ENCODE measurements at places on chromosomes 2 and 18.
A peak's percentile ranks its signal among the peaks of the same experiment; 100 is the strongest.

- DNase-seq = peak; percentile 24
Measured at GRCh38 chr2:47429795-47430194, 26.8 kb downstream of the MSH2 start.

GRCh38 chr2:85954192-85954589 lies 65.4 kb upstream of the ST3GAL5 start:
- DNase-seq = no peak

- DNase-seq = no peak
Measured at GRCh38 chr2:63667132-63667700, 78.5 kb downstream of the MDH1 start.

DNA sequence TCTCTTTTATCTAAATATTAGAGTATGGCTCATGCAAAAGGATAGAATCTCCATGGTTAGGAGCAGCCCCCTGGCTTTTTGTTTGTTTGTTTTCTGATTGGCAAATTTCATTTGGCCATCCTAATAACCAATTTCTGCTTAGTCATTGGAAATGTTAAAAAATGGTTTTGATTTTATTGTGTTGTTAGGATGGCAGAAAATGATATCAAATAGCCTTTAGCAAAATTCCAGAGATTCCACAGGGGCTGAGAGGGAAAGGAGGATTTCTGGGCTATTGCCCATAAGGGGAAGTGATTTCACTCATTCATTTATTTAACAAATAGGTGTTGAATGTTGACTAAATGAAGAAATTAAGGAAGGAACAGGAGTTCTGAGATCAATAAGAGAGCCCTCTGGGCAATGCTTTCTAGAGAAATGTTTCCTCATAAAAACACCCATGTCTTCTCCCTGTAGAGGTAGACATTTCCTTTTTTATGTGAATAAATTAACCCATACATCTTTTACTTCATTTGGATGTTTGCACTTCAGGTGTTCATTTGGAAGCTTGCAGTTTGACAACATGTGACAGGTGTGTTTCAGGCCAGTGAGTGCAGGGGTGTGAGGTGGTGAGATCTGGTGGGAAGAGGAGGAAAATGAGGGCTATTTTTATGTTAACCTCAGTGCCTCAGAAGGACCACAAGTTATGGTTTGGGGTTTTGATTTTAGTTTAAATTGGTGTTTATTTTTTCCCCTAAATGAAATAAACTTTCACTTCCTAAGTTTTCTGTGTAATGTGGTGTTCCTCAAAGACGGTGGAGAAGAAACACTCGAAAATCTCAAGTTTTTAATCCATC lies 61.7 kb upstream of the EPC2 start:
- DNase-seq = no peak

DNA sequence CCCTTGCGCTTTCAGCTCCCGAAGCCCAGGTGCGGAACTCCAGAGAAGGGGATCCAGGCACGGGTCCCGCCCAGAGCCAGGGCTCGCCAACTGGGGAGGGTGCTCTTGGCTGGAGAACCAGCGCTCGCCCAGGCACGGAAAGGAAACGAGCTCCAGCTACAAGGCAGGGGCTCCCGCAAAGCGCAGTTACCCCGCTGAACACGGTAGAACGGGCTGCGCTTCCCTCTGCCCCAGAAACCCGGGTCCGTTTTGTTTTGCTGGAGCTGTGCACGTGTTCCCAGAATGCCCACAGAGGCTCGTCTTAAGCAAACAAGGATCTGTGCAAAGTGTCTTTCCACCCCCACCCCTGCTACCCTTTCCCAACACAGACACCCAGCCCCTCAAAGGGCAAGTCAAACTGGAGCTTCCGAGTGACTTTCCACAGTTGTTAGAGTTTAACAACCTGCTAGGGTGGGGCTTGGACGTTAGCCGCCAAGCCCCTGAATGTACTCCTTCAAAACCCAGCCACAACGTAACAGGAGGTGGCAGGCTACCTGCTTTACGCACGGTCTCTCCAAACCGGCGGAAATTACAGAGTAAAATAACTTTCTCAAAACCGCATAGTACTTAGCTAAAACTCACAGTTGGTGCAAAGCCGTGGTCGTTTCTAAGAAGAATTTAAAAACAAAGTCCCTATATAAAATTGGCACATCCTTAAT lies 775 bp downstream of the RNF125 start:
- DNase-seq = no peak

GRCh38 chr2:235149736-235150135 lies 197.9 kb downstream of the SH3BP4 start:
- DNase-seq = no peak

Measured in BJ (cell line).